ENCODE measurements at places on chromosomes 7 and 10. TPM values are rescaled to one million over a fixed set of nuclear protein-coding genes. Genes with fewer than 3 reads are reported as not detected.

MRLN gene
- total RNA-seq, result not detected

TSPAN12 gene
- 7.2 TPM for total RNA-seq

DTX2 gene
- 5.9 TPM for total RNA-seq

- no peak for DNase-seq
Measured at GRCh38 chr7:5525271-5526099, 101.9 kb upstream of the TNRC18 start.

- no peak for DNase-seq
Measured at GRCh38 chr10:113557903-113558321, 5.1 kb downstream of the HABP2 start.

GRCh38 chr7:46948716-46949115 lies 633.2 kb downstream of the TNS3 start:
- no peak for DNase-seq

- DNase-seq, result no peak
Measured at GRCh38 chr10:131663351-131663750, 237.5 kb upstream of the PPP2R2D start.

DNA sequence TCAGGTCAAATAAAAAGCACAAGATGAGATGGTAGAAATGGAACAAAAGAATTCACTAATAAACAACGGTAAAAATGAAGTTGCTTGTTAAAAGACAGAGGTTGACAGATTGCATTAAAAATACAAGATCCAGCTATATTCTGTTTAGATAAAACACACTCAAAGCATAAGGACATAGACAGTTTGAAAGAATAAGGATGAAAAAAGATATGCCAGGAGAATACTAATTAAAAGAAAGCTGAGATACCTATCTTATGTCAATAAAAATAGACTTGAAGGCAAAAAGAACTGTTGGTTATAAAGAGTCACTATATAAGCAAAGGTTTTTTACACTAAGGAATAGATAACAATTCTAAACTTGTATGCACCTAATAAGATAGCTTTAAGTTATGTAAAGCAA lies 105.3 kb downstream of the GPR158 start:
- DNase-seq, result no peak

GRCh38 chr10:79245539-79246208 lies 101.6 kb upstream of the PPIF start:
- DNase-seq, result no peak

DNA sequence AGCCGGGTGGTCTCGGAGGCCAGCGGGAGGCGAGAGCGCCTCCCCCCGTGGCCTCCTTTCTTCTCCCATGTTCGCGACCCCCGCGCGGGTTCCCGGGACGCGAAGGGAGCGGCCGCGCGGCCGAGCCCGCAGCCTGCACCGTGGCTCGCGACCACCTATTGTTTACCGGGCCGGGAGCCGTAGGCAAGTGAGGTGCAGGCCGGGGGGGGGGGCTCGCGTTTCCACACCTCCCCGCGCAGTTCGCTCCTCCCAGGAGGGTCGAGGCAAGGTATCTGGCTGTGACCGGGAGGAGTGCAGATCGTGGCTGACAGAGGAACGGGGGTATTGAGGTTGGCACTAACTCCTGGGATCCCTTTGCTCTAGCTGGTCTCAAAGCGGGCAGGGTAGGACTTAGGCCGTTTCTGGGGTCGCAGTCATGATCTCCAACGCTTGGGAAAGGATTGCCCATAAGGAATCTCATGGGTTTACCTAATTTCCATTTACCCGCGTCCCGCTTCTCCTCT lies 734 bp downstream of the PTPN12 start:
- peak; percentile 15 for DNase-seq

DNA sequence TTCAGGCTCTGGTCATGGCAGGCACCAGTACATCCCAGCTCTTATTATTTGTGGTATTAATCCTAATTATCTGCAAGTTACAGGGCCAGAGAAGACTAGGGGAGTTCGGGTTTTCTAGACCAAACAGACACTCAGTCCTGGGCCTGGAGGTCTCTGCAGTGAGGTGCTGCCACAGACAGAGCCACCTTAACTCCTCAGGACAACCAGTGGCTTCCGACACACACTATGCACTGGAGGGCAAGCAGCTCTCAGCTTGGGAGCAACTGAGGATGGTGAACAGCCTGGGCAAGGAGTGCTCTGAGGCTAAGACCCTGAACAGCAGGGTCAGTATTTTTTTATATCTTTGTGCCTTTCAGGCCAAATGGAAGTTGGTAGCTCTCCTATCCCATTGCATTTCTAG lies 19.0 kb downstream of the ACTA2 start:
- DNase-seq, result no peak

GRCh38 chr10:129029051-129029450 lies 438.0 kb upstream of the MGMT start:
- no peak for DNase-seq

Measured in occipital lobe (tissue), 3 donors.